Activated B cell treated with CpG ODN at 0.5 μM for 24 hours (primary cell): ENCODE measurements at places on chromosomes 13 and 19. TPM values are rescaled to one million over a fixed set of nuclear protein-coding genes. Genes with fewer than 3 reads are reported as not detected.

DNA sequence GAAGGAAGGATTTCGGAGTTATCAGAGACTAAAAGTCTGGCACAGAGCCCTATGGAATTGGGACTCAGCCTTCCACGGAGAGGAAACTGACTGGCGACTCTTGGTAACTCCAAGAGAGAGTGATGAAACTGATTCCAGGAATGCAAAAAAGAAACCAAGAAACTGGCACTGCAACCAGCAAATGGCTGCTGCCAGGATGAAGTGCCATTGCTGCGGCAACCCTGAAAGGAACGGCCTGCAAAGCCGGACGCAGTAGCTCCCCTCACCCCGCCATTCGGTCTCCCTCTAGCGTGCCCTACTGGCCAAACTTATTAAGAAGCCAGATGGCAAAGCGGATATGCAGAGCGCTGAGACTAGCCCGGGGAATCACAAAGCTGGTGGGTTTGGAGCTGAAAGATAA, 236.0 kb downstream of the PCDH9 start:
- peak; percentile 31 for DNase-seq

The FARP1 gene
- 0.95 and 2.1 TPM in 2 replicates for total RNA-seq

DNA sequence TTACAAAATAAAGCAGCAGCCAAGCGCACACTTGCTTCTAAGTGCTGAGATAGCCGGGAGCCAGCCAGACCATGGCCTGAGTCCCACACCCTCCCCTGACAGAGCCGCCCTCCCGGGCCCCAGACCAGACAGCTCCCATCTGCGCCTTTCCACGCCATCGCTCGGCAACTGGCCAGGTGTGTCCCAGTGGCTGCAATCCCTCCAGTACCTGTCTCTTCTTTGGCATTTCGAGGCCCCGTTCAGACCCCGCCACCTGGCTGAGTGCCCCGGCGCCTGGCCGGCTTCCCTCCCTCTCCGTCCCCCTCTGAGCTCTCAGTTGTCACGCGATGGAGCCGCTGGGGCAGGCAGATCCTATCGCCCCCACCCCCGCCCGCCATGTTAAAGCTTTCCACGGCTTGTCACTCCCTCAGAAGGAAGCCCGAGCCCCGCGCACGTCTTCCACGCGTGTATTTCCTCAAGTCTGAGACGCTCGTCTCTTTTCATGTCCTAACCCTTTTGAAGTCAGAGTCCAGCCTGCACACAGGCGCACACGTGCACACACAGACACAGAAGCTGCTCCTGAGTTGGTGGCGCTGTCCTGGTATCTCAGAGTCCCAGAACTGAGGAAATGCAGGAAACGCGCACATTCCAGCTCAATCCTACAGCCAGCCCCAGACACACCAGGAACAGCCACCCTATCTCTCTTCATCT, 7.9 kb downstream of the MLLT1 start:
- DNase-seq, result no peak

The AMER2 gene
- not detected in 2 replicates for total RNA-seq

The IGFL2 gene
- not detected in 2 replicates for total RNA-seq

GRCh38 chr13:20241593-20241992, 9.5 kb upstream of the GJB6 start:
- DNase-seq, result no peak

- no peak for DNase-seq
Measured at GRCh38 chr13:61162636-61163035, 253.0 kb downstream of the PCDH20 start.

DNA sequence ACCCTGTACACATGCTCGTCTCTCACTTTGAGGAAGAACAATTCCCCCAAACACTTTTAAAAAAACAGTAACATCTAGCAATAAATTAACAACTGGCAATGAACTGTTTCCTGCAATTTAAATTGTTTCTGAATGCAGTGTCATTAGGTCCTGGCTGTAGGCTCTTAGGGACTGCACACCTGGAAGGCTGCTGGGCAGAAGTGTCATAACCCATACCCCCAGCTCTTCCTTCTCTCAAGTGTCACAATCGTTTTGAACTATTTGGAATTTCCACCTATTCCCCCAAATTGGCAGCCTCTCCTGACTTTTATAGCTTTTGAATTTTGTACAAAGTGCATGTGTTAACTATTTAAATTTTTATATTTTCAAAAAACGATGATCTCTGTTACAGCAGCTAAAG, 38.2 kb upstream of the KPNA3 start:
- no peak for DNase-seq

DNA sequence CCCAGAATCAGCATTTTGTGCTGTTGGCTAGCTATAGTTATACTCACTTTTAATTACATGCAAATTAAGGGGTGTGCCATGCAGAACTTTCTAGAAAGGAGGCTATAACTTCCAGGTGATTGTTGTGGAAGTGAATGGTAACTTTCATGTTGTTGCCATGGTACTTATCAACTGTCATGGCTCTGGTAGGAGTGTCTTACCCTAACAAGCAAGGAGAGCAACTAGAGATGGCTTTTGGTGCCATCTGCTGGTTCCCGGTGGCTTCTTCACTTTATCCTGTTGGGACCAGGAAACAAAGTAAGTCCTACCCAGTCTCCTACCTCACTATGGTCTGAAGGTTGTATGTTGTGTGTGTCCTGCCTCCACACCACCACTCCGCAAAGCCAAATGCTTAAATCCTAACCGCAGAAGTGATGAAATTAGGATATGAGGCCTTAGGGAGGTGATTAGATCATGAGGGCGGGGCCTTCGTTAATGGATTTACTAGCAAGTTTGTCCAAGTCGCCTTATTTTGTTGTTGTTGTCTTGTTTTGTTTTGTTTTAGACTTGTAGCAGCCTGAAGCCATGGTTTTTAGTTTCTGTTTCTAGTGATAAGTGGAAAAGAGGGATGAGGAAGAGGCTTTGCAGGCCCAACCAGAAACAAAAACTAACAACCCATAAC, 22.6 kb downstream of the FBXL12 start:
- peak; percentile 62 for DNase-seq

DNA sequence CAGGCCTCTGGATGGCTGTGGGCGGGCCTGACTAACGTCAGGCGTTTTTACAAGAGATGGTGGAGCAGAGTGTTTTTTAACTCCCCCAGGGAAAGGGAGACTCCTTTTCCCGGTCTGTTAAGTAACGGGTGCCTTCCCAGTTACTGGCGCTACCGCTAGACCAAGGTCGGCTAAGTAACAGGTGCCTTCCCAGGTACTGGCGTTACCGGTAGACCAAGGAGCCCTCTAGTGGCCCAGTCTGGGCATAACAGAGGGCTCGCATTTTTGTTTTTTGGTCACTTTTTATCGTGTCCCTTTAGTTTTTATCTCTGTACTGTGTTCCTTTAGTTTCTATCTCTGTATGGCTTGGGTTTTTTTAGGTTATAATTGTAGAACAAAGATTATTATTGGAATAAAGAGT, 10.0 kb downstream of the ZNF383 start:
- DNase-seq, result no peak

The ETV2 gene
- 0.32 TPM in 1 of 2 replicates, not detected in the other for total RNA-seq

GRCh38 chr19:21434967-21435544, 38.1 kb downstream of the ZNF493 start:
- no peak for DNase-seq

DNA sequence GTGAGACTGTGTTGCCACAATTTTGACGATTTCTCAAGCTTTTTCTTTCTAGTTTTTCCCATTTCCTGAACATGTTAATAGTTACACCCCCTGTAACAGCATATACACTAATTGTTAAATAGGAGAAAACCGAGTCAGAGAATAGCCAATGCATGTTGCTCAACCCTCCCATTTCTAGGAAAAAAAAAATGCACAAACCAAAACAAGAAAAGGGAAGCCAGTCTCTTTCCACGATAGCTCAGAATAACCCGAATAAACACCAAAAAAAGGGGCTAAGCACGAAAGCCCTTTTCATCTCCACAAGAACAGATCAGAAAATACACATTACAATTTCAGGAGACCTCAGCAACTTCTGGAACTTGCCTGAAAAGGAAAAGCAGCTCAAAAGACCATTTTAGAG, 16.3 kb downstream of the LATS2 start:
- DNase-seq, result no peak

DNA sequence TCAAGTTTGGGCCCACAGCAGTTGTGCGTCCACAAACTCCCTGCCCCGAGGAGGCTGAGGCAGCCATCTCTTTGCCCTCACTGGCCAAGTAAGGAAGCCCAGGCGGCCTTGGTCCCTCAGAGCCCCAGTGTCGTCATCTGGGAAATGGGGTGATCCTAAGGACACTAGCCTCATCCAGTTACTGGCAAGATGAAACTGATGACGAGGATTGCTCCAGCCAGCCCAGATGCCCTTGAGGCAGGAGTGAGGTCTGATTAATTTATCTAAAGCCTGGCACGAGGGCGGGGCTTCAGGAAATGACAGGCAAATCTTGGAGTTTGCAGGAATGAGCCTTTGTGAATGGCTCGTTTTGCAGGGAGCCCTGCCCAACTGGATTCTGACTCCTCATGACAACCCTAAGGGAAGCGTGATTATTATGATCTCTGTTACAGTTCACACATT, 5.6 kb downstream of the LIPE start:
- no peak for DNase-seq

- no peak for DNase-seq
Measured at GRCh38 chr13:39016787-39017186, 21.1 kb downstream of the PROSER1 start.

- DNase-seq, result no peak
Measured at GRCh38 chr13:34816245-34816884, 125.7 kb upstream of the NBEA start.

DNA sequence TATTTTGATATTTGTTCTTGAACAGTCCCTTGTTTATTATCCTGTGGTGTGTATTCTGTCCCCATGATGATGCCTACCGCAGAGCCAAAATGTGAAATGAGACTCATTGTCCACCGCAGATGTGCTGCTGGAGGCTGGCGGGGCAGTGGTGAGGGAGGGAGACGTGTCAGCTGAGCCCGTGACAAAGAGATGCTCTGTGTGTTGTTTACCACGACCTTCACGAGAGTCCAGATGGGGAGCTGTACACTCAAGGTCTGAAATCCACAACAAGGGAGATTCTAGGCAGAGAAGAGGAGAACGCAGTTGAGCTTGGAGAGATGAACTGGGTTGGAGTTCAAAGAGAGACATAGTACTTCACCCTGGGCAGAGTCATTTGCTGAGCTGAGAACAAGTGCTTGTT, 20.8 kb upstream of the AMER2 start:
- no peak for DNase-seq

The ZNF541 gene
- not detected in 2 replicates for total RNA-seq

DNA sequence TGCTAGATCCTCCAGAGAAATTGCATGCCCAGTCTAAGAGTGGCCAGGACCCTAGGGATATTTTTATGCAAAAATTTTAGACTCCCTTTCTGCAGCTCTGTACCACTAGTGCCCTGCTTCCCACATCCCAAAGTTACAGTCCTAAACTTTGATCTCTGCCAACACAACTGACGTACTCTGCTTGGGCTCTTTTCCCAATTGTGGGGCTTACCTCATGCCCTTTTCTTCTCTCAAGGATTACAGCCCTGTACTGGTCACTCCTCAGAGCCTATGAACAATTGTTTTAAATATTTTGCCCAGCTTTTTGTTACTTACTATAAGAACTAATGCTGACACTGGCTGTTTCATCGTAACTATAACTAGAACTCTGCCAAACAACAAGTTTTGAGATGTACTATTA, 57.8 kb upstream of the FBXL3 start:
- no peak for DNase-seq

DNA sequence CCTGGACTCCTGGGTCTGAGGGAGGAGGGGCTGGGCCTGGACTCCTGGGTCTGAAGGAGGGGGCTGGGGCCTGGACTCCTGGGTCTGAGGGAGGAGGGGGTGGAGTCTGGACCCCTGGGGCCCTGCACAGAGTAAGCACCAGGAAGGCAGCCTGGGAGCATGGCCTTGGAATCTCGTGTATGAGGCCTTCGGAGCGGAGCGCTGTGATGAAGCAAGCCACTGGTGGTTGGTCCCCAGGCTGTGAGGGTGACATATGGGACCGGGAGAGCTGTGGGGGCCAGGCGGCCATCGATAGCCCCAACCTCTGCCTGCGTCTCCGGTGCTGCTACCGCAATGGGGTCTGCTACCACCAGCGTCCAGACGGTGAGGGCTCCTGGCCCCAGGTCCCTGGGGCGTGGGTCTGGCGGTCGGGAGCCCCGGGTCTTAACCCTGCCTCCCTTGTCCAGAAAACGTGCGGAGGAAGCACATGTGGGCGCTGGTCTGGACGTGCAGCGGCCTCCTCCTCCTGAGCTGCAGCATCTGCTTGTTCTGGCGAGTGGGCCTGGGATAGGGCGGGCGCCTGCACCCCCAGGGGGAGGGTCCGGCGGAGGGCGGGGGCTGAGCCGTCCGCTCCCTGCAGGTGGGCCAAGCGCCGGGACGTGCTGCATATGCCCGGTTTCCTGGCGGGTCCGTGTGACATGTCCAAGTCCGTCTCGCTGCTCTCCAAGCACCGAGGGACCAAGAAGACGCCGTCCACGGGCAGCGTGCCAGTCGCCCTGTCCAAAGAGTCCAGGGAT, 918 bp downstream of the TMEM190 start:
- DNase-seq, result no peak

DNA sequence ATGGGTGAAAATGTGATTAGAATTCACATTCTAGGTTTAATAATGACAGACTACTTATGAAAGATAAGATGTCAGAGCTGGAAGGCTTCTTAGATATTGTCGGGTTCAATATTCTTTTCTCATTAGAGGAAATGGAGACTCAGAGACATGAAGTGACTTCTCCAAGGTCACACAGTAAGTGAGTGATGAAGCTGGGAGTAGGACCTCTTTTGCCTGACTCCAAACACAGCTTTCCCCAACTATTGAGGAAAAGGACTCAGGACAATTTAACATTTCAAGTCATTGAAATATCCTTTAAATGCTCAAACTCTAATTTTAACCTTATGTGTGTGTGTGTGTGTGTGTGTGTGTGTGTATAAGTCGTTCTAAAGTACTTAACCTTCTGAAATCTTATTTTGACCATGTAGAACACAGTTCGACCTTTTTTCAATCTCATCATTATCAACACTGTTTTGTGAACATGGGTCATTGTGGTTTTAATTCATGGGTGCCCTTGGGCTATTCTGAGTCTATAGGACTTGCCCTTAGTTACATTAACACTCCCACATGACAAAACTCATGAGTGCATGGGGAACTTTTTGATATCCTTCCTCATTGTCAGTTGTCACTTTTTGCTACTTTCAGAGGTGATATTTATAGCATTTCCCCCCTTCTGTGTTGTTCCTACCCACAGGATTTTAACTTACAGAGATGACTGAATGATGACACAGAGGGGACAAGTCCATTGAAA, 53.0 kb downstream of the LRCH1 start:
- no peak for DNase-seq

DNA sequence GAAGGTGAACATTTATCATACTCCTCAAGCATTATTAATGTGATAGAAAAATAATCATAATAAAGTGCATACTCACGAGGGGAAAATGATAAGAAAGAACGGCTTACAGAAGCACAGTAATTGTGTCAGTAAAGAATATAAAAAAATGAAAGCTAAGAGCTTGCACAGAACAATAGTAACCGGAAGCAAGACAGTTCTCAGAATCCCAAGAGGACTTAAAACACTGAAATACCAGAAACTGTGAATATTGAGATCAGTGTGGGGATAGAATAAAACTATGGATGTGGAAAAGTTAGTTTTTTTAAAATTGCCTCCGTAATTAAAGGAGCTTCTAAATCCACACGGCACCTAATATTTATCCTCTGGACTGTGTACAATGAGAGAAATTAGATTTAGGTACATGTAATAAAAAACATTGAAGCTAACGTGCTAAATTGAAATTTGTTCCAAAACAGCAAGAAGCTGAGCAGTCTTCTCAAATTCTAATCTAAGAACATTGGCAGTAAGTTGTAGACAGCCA, 482.7 kb downstream of the SLITRK6 start:
- DNase-seq, result no peak
